Glutamatergic neuron (in vitro differentiated cells): ENCODE measurements at places on chromosomes 6 and 20.

DNA sequence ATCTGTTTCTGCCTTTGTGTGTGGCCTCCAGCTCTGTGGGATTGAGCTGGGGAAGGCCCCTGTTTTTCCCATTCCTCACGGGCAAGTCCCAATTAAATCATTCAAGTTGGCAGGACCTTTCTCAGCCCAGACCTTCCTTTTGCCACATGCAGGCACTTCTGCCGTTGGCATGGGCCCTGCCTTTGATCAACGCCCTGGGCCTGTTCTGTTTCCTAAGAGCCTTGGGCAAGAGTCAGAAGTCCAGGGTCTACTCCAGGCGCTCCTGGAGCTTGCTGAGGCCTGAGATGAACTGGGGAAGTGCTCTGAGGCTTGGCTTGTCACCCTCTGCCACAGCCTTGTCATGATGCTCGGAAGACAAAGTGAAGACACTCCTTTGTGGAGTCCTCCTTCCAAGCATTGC, 7.1 kb downstream of the IP6K3 start:
- H3K4me1 ChIP-seq = peaks cover 38% of the 10 kb centered on the region
- no peak for DNase-seq
- peaks cover 7% of the 10 kb centered on the region for H3K27me3 ChIP-seq
- H3K4me3 ChIP-seq = no peak overlapping the region
- no peaks in the 10 kb centered on the region for H3K36me3 ChIP-seq

- no peak overlapping the region for H3K27ac ChIP-seq
- H3K4me3 ChIP-seq = no peak overlapping the region
- H3K27me3 ChIP-seq = no peaks in the 10 kb centered on the region
- no peak for DNase-seq
- no peaks in the 10 kb centered on the region for H3K36me3 ChIP-seq
These were observed 41.4 kb downstream of the MAP3K5 start for GRCh38 chr6:136750696-136751521.

- no peak overlapping the region for H3K27ac ChIP-seq
- DNase-seq = no peak
- no peaks in the 10 kb centered on the region for H3K4me1 ChIP-seq
- H3K27me3 ChIP-seq = no peaks in the 10 kb centered on the region
These were observed 186.6 kb downstream of the LY86 start for GRCh38 chr6:6775074-6775473.

- H3K27me3 ChIP-seq = peaks cover 5% of the 10 kb centered on the region
- H3K4me3 ChIP-seq = no peak overlapping the region
- H3K36me3 ChIP-seq = no peaks in the 10 kb centered on the region
- H3K4me1 ChIP-seq = peaks cover 15% of the 10 kb centered on the region
- DNase-seq = no peak
These were observed 37.2 kb downstream of the FAM110A start for GRCh38 chr20:870758-871157.

GRCh38 chr6:137657351-137657911, 163.2 kb upstream of the OLIG3 start:
- H3K36me3 ChIP-seq = peaks cover 5% of the 10 kb centered on the region
- H3K27me3 ChIP-seq = no peaks in the 10 kb centered on the region
- H3K27ac ChIP-seq = no peak overlapping the region
- peaks cover 11% of the 10 kb centered on the region for H3K4me1 ChIP-seq

DNA sequence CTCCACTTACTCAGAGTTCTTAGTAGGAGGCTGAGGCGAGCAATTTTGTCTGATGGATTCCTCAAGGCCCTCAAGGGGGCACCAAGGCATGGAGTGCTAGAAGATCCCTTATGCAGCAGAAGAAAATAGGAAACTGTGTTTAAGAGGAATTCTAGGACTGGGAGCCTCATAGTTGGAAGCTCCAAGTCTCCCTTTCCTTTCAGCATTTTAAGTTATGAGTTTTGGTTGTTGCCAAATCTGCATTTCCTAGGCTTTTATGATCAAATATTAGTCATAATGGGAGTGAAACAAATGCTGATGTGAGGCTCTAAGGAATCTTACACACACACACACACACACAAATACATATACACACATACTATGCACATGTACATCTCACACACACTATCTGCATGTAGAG, 714.0 kb downstream of the UTRN start:
- no peaks in the 10 kb centered on the region for H3K4me1 ChIP-seq
- no peak for DNase-seq
- no peak overlapping the region for H3K4me3 ChIP-seq
- no peaks in the 10 kb centered on the region for H3K27me3 ChIP-seq

GRCh38 chr20:41111578-41111951, 25.8 kb upstream of the PLCG1 start:
- no peaks in the 10 kb centered on the region for H3K27me3 ChIP-seq
- H3K4me3 ChIP-seq = no peak overlapping the region
- no peaks in the 10 kb centered on the region for H3K36me3 ChIP-seq
- H3K27ac ChIP-seq = no peak overlapping the region
